Neuronal stem cell (in vitro differentiated cells): ENCODE measurements at places on chromosomes 1 and 21.
A peak's percentile ranks its signal among the peaks of the same experiment; 100 is the strongest.

DNA sequence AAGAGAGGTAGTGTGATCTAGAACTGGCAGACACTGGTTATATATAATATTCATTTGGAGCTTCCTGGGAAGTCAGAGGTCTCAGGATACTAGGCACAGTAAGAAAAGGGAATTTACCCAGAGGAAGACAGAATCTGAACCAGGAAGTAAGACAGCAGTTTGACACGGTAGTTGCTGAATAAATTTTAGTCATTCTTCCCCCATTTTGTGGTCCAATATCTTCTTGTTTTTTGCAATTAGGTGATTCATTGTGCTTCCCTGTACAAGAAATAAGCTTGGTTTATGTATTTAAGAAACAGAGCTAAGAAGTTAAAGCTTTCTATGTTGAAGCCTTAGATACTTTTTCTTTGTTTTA is 1.3 kb downstream of the TMEM167B start:
- peaks cover 5% of the 10 kb centered on the region for H3K4me1 ChIP-seq
- H3K36me3 ChIP-seq: peaks cover 5% of the 10 kb centered on the region
- H3K4me3 ChIP-seq: peak overlapping the region; percentile 83
- H3K27ac ChIP-seq: no peak overlapping the region
- no peaks in the 10 kb centered on the region for H3K27me3 ChIP-seq
- DNase-seq: no peak

DNA sequence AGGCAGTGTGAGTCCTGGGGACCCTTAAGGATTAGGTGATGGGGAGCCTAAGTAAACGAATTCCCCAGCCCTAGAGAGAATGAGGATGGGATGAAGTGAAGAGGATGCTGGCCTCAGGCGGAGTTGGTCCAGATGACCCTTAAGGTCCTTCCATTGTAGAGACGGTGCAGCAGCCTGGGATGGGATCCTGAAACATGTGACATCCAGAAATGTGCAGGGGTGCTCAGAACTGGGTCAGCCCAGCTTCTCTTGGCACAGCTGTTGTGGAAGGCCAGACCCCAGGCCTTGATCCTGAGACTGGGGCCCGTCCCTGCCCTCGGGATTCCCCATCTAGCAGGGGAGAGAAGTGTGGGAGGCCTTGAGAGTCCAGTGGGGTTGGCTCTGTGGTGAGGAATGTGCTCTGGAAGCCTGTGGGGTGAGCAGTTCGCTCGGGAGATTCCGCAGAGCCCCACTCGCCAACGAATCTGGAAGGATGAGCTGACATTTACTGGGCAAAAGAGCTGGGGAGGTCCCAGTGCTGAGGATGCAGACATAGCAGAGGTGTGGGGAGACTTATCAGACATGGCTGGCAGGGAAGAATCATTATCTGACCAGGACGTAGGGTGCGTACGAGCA is 28.1 kb downstream of the A3GALT2 start:
- peaks cover 32% of the 10 kb centered on the region for H3K36me3 ChIP-seq
- no peaks in the 10 kb centered on the region for H3K4me1 ChIP-seq
- H3K4me3 ChIP-seq: no peak overlapping the region
- no peak for DNase-seq
- no peaks in the 10 kb centered on the region for H3K27me3 ChIP-seq
- H3K27ac ChIP-seq: no peak overlapping the region

DNA sequence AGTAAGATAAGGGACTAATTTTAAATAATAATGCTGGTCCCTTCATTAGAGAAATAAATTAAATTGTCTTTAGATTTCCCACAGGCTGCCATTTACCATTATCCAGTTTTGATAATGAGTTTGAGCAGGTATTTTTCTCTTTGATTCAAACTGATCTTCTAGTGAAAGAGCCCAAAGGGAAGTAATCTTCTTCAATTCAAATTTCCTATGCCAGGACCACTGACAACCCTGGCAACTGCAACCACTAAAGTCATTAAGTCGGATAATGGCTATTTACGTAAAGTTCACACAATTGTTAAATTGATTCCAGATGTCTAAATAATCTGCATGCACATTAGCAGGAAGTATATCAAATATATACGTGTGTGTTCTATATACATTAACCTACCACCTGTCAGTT is 399.3 kb downstream of the PTPRC start:
- no peak overlapping the region for H3K27ac ChIP-seq
- H3K36me3 ChIP-seq: no peaks in the 10 kb centered on the region
- H3K27me3 ChIP-seq: no peaks in the 10 kb centered on the region
- no peaks in the 10 kb centered on the region for H3K4me1 ChIP-seq

DNA sequence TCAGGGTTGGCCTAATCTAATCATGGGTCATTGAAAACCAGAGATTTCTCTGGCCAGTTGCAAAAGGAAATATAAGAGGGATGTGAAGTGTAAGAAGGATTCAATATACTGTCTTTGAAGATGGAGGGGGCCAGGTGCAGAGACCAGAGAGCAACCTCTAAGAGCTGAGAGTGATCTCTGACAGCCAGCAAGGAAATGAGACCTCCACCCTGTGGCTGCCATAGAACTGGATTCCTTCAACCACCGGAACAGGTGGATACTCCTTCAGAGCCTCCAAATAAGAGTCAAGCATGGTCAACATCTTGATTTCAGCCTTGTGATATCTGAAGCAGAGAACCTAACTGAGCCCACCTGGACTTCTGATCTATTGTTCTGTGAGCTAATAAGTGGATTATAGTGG is 128.4 kb downstream of the CYYR1 start:
- no peak overlapping the region for H3K4me3 ChIP-seq
- H3K4me1 ChIP-seq: peaks cover 7% of the 10 kb centered on the region
- DNase-seq: no peak
- H3K36me3 ChIP-seq: no peaks in the 10 kb centered on the region

DNA sequence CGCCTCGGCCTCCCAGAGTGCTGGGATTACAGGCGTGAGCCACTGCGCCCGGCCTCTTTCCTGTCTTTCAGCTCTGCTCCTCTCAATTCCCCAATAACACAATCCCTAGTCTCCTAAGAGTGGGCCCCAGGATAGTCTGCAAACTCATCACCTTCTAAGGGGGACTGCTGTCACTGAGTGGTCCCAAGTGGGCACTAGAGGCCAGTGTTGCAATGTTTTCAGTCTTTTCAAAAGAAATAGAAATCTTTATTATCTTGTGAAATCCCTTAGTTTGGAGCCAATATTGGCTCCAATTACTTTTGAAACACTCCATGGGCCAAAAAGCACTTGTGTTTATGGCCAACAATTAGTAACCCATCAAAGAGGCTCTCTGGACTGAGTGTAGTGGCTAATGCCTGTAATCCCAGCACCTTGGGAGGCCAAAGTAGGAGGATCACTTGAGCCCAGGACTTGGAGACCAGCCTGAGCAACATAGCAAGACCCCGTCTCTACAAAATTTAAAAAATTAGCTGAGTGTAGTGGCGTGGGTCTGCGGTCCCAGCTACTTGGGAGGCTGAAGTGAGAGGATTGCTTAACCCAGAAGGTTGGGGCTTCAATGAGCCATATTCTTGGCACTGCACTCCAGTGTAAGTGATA is 28.6 kb upstream of the ZNF697 start:
- peaks cover 8% of the 10 kb centered on the region for H3K4me1 ChIP-seq
- no peak overlapping the region for H3K4me3 ChIP-seq
- H3K36me3 ChIP-seq: no peaks in the 10 kb centered on the region
- H3K27ac ChIP-seq: no peak overlapping the region

DNA sequence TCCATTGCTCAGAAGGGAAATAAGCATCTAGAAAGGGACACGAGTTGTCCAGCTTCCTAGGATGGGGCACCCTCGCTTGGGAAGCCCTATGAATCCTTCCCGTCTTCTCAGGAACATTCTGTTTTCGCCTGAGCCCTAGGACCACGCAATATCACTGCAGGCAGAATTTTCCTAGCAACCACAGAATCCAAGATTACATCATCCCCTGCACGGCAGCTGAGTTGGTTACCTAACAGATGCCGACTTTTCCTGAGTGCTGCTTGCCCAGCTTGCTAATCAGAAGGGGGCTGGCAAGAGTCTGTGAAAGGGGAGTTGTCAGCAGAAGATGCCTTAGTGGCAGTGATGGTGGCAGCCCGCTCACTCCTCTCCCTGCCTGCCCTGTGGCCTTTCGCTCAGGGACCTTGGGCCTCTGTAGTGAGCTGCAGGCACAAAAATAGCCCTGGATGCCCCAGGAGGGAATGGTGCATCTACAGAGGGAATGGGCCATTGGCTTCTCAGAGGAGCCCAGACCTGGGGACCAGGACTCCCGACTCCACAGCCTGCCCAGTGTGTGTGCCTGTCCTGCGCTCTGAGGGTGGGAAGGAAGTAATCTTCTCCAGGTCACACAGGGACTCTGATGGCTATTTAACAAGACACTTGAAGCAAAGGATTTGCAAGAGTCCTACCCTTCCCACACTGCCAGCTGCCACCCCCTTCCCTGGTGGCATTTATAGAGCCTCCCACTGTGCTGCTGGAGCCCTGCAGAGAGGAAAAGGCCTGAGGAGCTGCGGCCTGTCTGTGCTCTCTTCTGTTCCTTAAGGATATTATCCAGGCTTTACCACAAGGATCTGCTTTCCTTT is 28.9 kb upstream of the CLSTN1 start:
- peaks cover 8% of the 10 kb centered on the region for H3K36me3 ChIP-seq
- no peak for DNase-seq
- no peak overlapping the region for H3K27ac ChIP-seq

DNA sequence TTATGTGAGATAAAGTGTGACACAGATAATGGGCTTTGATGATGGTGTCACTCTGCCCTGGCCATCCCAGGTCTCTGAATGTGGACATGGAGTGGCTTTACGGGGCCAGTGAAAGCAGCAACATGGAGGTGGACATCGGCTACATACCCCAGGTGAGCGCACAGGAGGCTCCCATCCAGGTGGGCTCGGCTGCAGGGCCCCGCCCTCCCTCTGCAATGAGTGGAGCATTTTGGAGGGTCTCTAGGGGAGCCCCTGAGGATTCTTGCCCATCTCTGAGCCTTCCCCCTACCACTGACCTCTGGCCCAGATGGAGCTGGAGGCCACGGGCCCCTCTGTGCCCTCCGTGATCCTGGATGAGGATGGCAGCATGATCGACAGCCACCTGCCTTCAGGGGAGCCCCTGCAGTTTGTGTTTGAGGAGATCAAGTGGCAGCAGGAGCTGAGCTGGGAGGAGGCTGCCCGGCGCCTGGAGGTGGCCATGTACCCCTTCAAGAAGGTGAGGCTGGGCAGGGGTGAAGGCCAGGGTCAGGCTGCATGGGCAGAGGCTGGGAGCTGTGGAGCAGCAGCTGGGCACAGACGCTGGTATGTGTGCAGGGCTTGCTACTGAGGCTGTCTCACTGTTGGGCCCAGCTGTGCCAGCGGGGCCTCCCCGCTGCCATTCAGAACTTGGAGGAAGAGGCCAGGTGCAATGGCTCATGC is 8.2 kb upstream of the MTFR1L start:
- H3K27me3 ChIP-seq: no peaks in the 10 kb centered on the region
- no peak for DNase-seq
- H3K36me3 ChIP-seq: peaks cover 47% of the 10 kb centered on the region
- H3K27ac ChIP-seq: no peak overlapping the region

GRCh38 chr1:4004635-4005430 is 104.8 kb upstream of the C1orf174 start:
- no peaks in the 10 kb centered on the region for H3K36me3 ChIP-seq
- H3K4me3 ChIP-seq: no peak overlapping the region
- DNase-seq: no peak
- H3K27me3 ChIP-seq: peaks cover 7% of the 10 kb centered on the region
- no peaks in the 10 kb centered on the region for H3K4me1 ChIP-seq
- H3K27ac ChIP-seq: no peak overlapping the region

GRCh38 chr1:183622013-183622412 is 13.6 kb downstream of the ARPC5 start:
- H3K36me3 ChIP-seq: no peaks in the 10 kb centered on the region
- DNase-seq: no peak
- no peak overlapping the region for H3K27ac ChIP-seq
- H3K27me3 ChIP-seq: no peaks in the 10 kb centered on the region
- no peak overlapping the region for H3K4me3 ChIP-seq

GRCh38 chr21:34200288-34200905 is 127.0 kb downstream of the MRPS6 start:
- H3K27ac ChIP-seq: no peak overlapping the region
- H3K36me3 ChIP-seq: no peaks in the 10 kb centered on the region
- DNase-seq: no peak
